ENCODE measurements at places on chromosomes 3 and 15. TPM values are rescaled to one million over a fixed set of nuclear protein-coding genes. Genes with fewer than 3 reads are reported as not detected.

DNA sequence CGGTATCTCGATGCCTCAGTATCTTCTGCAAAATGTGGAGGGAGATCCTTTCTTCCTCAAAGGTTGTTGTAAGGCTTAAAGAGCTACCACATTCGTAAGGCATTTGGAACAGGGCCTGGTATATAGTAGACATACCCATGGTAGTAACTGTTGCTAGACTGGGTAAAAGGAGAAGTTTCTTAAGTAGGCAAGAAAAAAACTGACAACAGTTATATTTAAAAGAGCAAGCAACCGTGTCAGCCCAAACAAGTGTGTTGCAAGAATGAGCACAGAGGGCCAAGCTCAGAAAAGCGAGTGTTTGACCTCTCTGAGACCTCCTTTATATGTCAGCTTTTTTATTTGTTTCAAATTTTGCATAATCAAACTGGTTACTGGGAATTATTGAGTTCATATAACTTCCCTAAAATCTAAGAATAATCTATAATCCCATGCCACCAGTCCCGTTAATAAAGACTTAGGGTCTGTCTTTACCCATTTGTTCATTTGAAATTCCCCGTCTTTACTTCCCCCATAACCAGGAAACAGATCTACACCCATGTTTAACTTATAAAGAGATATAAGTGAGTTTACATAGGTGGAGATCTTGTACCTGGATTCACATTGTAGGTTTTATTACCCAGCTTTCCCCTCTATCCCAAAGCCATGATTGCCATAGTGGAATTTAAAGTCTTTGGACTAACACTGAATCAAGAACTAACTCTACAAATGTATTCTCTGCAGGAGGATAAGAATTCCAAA is 7.3 kb downstream of the B3GNT5 start:
- DNase-seq = no peak

DNA sequence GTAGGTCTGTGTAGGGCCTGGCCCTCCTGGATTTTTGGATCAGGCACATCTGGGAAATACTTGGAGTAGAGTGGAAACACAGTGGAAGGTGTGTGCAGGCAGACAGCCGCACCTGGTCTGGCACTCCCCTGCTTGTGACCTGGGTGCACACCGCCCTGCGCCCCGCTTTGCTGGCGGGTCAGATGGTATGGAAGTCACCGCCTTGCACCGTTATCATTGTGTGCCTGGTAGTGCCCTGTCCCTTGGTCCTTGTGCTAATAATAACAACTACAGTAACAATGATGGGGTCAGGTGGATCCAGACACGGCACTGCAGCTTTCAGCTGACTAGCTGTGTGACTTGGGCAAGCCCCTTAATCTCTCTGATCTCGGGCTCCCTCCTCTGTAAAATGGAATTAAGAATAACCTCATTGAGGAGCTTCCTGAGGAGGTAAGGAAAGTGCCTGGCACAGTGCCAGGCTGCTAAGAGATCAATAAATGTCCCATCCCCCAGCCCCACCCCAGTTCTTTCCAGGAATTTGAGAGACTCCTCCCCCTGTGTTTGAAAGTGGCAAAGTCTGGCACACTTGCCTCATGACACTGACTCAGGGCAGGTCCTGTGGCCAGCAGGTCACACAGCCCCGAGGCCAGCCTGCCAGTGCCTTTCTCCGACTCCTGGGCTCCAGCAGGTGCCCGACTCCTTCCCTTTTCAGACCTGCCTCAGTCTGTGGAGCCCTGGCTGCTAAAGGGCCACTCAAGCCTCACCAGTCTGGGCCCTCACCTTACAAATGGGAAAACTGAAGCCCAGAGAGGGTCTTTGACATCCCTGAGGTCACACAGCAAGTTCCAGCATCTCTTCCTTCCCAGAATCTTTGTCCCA is 9.8 kb downstream of the ISG20 start:
- DNase-seq = no peak

GRCh38 chr3:106008766-106009165 is 140.0 kb upstream of the CBLB start:
- DNase-seq = no peak

DNA sequence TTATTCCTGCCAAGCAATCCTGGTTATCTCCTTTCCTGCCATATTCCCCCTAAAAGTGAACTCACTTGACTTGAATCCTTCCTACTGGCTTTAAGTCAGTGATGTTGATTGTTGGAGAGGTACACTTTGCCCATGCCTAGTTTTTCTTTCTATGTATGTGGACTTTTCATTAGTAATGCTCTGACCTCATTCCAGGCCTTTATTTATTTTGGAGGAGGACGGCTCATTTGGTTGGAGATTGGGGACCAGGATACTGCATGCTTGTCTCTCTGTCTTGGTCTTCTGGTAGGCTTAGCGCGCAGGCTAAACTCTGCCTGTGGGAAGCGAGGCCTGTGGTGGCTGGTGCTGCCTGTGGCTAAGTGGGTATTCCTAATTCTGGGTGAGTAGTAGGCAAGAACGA is 29.1 kb upstream of the MTMR10 start:
- DNase-seq = no peak

GRCh38 chr3:55816794-55817576 is 329.9 kb upstream of the WNT5A start:
- DNase-seq = no peak

DNA sequence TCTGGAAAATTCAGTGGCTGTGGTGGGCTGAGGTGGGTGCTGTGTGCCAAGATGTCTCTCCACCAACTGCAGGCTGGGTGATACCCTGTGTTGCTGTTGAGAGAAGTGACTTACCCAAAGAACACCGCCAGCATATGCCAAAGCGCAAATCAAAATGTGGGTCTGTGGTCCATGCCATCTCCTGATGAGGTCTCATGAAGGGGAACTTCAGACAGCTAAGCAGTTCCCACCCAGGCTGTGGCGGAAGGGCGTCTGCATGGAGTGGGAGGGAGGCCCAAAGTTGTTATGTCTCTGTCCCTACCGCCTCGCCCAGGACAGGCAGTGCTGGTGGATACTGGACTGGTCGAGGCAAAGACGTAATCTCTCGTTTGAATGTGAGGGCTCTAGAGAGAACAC is 70.9 kb upstream of the PLXNA1 start:
- DNase-seq = no peak

DNA sequence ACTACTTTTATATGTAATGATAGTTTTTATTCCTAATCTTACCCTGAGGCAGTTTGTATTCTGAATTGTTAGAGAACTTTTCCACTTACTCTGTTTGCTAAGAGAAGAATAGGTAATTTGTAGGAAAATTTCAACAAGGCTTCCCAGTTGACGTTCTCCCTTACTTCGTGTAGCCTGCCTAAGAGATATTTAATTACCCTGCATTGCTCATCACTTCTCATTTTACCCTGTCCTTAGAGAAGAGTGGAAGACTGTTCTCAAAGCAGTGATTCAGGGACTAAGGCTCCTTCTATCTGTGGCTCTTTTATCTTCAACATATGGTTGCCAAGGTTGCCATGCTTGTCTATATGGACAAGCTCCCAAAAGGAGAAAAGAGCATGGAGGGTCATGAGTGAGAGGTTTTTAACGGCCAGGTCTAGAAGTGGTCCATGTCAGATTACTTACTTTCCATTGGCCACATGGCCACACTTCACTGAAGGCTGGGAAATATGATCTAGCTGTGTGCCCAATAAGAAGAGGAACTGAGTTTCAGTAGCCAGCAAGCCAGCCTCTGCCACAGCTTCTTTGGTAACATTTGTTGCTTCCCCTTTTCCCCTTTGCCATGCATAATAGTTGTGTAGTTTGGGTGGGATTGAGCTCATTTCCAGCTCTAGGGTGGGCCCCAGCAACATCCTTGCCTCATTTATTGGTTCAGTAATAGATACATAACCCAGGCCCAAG is 22.1 kb downstream of the PDE8A start:
- DNase-seq = no peak

GRCh38 chr3:54481606-54482365 is 359.4 kb downstream of the CACNA2D3 start:
- no peak for DNase-seq

- no peak for DNase-seq
These were observed 78.1 kb downstream of the ATP10A start for GRCh38 chr15:25784876-25785640.

Gene BCHE
- not detected for total RNA-seq

Gene PLCL2
- total RNA-seq = 85.0 TPM

DNA sequence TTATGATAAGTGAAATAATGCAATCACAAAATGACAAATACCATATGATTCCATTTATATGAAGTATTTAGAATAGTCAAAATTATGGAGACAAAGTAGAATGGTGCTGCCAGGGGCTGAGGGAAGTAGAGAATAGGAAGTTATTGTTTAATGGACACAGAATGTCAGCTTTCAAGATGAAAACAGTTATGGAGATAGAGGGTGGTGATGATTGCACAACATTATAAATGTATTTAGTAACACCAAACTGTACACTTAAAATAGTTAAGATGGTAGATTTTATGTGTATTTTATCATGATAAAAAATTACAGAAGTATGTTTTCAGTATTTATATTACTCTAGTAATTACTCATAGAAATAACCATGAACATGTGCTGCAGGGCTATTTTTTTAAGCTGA is 100.8 kb upstream of the AZI2 start:
- no peak for DNase-seq

DNA sequence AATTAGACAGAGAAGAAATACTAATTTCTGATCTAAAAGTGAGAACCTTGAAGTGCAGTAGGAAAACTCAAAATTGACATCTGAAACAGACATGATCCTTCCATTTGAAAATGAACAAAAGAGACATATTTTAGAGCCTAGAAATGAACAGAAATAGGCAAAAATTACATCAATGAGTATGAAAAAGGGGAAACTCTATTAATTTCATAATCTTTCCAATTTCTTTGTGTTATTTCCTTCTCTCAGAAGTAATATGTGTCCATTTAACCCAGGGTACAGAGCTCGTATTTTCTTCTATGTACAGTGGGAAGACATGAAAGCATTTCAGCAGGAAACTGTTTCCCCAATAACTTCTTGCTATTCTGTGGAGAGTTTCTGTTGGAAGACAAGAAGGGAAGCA is 263.1 kb downstream of the CGGBP1 start:
- DNase-seq = no peak

Gene RPSA
- 1,579 TPM for total RNA-seq

All from naive thymus-derived CD8-positive, alpha-beta T cell (primary cell).